ENCODE measurements at places on chromosomes 11 and 22. TPM values are rescaled to one million over a fixed set of nuclear protein-coding genes. Genes with fewer than 3 reads are reported as not detected.

- peak; percentile 68 for DNase-seq
These were observed 168.5 kb downstream of the ARHGAP42 start for GRCh38 chr11:100855466-100856067.

Gene SCARF2
- 9.1 TPM for total RNA-seq

Gene SH3BP1
- total RNA-seq = 8.1 TPM

DNA sequence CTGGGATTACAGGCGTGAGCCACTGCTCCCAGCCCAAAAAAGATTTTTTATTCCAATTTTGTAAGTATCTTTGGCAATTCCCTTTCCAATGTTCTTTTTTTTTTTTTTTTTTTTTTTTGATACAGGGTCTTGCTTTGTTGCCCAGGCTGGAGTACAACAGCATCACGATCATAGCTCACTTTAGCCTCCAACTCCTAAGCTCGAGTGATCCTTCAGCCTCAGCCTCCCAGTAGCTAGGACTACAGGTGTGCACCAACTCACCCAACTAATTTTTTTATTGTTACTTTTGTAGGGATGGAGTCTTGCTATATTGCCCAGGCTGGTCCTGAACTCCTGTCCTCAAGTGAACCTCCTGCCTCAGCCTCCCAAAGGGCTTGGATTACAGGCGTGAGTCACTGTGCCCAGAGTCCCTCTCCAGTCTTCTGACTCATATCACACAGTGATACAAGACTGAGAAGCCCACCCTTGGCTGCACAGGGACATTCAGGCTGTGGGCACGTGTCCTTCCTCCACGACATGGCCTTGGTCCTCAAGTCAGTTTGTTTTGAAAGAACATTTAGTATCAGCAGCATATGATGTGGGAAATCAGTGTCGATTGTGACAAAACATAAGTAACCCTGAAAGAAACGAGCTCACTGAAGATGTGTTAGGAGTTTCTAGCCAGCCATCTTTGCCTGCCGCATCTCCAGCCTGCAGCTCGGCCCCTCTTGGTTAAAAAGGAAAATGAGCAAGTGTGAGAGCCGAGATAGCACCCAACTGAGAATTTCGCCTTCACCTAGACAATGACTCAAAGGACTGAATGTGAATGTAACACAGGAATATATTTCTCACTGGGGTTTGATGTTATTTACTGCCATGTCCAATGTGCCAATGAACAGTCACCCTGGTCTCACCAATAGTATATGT lies 175.5 kb downstream of the MN1 start:
- DNase-seq = no peak

DNA sequence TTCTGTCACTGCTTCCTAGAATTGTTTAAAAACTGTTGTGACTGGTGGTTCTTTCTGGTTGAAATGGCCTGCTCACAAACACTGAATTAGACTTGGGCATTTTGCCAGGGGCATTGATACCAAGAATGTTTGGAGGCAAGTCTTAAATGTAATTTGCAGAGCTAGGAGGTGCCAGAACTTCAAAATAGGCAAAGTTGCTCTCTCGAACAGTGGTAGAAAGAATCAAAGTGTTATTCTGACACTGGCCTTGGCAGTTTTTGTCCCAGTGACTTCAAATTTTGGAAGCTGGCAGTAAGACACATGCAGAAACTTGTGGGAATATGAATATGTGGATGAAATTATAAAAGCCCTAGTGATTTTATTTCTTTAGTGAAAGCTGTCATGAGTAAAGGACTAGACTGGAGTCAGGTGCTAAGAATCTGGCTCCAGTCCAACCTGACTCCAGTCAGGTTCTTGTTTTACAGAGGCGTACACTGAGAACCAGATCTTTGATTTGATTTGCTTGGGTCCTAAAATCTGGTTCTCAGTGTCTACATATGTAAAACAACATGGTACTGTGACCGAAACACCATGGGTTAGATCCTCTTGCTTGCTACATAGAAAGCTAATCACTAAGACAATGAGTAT lies 20.9 kb downstream of the SVIP start:
- no peak for DNase-seq

Gene ADAMTS15
- total RNA-seq = 0.35 TPM

Gene PTGDR2
- not detected for total RNA-seq

Gene TYMP
- total RNA-seq = 68.8 TPM

- no peak for DNase-seq
These were observed 3.4 kb upstream of the IGSF22 start for GRCh38 chr11:18729426-18729825.

Gene TMEM25
- total RNA-seq = 72.0 TPM

Gene HBG1
- total RNA-seq = not detected

DNA sequence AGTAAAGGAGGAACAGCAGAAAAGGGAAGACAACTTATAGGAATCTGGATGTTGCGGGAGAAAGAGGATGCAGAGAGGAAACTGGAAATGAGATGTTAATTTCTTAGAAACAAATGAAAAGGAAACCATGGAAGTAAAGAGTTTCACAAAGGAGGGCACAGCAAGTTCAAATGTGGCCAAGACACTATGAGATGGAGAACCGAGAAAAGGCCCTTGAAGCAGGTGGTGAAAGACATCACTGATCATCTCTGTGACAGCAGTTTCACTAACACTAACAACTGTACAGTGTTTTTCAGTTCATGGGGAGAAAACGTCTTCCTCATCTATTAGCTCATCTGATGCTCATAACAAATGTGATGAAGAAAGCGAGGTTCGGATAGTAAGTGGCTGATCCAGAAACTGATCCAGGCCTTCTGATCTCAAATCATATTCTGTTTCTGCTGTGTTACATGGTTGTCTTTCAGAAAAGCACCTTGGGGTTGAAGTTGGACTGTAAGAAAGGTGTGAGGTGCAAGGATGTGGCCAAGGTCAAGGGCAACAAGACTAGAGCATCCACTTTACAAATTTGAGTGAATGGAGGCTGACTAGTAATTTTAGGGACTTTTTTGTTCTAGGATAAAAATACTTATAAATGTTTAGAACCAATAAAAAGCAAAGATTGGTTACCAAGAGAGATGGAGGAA lies 492.1 kb upstream of the CADM1 start:
- DNase-seq = no peak

DNA sequence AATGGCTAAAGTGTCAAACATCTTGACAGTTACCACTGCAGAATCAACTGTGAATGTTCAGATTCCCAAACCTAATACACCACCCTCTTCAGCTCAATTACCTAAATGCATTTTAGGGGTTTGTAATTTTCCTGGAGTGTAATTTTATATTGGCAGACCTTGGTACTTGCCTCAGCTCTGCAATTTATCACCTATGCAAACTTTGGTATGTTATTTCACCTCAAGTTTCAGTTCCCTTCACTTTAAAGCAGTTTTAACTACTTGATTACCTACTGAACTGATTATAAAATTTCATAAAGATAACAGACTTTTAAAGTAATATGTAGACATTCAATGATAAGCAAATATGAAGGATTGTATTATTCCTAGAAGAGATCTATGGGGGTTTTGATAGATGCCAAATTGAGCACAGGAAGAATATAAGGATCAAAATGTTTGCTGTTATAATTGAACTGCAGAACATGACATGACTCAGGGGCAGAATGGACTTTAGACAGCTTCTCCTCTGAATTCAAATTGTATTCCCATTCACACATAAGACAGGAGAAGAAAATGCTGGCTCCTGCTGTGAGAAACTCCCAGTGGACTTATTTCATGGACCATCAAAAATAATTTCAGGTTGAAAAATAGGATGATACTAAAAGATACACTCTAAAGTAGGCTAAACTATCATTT lies 491.5 kb upstream of the LUZP2 start:
- no peak for DNase-seq

DNA sequence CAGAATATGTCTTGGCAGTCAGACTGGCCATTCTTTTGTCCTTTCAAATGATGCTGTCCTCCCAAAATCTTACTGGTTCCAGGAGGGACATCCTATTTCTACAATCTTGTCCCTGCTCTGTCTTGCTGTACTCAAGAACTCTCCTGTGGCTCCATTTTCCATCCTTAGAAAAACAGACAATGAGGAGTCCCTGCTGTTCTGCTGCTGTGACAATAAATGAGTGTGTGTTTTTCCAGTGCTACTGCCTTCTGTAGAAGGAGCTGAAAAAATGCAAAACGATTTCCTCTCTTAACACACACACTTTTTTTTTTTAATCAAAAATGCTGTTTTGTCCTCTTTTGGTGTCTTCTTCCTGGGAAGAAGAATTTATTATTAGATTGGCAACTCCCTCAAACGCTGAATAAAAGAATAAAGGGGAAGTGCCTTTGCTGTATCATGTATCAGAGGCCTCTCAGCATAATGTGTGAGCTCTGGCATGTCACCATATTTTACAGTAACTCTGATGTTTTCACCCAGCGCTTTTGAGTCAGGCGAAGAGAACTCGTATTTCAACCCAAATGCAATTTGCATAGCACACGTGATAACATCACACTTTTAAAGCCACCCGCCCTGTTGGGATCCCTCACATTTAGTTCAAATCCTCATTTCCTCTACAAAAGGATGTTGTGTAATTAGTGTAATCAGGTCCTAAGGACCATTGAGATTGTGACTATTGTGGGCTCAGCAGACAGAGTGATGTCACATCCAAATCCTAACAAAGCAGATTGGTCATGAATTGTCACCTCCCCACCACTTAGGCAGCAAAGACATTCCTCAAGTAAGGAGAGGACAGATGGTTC lies 496.0 kb upstream of the LARGE1 start:
- no peak for DNase-seq

Gene PIWIL4
- total RNA-seq = 3.1 TPM

- DNase-seq = no peak
These were observed 321.7 kb downstream of the TMEM135 start for GRCh38 chr11:87359401-87359800.

- DNase-seq = no peak
These were observed 192.7 kb downstream of the OPCML start for GRCh38 chr11:133339495-133340140.

Gene TRIM49
- total RNA-seq = not detected

GRCh38 chr22:43537019-43537585 lies 125.3 kb downstream of the MPPED1 start:
- no peak for DNase-seq

DNA sequence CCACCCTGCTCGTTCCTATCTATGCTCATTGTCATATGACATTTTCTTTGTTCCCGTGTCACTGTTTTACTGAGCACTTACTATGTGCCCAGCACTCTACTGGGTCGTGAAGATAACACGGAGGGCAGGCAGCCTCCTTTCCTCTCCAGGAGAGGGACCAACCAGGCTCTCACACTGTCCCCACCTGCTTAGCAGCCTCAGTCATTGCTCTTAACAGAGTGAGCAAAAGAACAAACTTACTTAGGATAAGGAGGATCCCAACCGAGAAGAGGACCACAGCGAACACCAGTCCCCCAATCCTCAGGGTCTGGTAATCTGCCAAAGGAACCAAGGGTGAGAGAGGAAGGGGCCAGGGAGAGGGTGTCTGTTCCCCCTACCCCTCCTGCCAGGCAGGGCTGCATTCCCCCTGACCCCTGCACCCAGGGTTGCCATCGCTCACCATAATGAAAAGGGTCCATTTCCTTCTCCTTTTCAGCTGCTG lies 17.0 kb upstream of the FXYD2 start:
- DNase-seq = no peak

Gene GGA1
- 57.9 TPM for total RNA-seq

- DNase-seq = no peak
These were observed 2.0 kb upstream of the GATD1 start for GRCh38 chr11:778976-779954.

GRCh38 chr11:114178656-114179055 lies 117.5 kb upstream of the NNMT start:
- DNase-seq = no peak

Gene SCT
- total RNA-seq = not detected

GRCh38 chr11:106379712-106380111 lies 302.2 kb downstream of the AASDHPPT start:
- DNase-seq = no peak

DNA sequence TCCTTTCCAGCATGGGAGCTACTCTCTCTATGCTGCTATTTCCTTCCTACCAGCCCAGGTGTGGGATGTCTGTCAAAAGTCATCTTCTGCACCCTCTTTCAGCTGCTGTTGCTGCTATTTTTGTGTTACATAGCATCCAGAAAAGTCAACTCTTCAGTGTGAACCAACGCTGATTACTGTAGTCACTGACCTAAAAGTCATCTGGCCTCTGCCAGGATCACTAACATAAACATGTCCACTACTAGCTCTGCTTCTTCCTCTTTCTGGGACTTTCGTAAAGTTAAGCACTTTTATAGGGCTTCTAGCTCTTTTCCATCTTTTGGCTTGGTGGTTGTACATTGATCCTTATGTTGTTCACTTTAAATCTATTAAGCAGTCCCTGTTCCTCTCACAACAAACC lies 90.2 kb upstream of the CARD18 start:
- no peak for DNase-seq

DNA sequence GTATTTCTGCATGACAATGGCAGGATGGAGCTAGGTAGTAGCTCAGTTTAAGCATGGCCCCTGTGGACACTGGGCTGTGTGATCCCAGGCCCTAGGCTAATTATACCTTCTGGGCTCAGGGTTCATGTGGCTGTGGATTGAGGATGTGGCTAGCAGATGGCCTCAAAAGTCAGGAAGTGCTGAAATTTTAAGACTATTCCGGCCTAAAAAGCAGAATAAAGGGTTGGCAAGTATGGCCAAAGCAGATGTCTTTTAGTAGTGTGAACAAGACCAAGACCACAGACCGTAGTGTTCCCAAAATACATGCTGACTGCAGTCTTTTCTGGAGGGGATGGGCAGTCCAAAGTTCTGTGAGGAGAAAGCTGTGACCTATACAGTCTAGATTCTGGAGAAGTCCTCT lies 115.7 kb upstream of the RAG2 start:
- no peak for DNase-seq

Gene NOX4
- 26.8 TPM for total RNA-seq

DNA sequence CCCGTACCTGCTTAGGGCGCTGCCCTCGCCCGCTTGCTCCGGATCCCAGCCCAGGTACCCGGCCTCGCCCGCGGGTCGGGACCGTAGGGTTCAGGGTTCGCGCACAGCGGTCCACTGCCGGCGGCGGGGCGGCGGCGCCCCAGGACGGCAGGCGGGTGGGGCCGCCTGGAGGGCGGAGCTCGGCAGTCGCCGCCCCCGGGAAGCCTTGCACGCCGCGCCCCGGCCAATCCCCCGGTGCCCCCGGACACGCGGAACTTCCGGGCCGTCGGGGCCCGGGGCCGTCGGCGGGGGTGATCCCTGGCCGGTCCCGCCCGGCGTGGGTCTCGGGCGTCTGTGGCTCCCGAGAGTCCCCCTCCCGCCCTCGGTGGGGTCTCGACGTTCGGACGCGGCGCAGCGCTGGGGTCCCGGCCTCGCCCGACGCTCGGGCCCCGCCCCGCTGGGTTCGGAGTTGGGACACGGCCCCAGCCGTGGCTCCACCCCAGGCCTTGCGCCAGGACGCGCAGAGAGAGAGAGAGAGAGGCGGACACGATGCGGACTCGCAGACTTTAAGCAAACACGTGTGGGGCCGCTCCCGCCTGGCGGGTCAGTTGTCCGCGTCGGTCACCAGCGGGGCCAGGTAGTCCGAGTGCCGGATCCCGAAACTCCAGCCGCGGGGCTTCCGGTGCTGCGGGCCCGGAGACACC lies at the start of gene TYMP:
Gene TYMP, minus strand, starts transcription at position 116 of the 683 bp plus-strand sequence. CDS start 303 bp downstream, outside the sequence.
- peak; percentile 58 for DNase-seq

All from renal cortical epithelial cell (primary cell).